Epithelial cell of esophagus (primary cell): ENCODE measurements at places on chromosomes 12 and 14.

DNA sequence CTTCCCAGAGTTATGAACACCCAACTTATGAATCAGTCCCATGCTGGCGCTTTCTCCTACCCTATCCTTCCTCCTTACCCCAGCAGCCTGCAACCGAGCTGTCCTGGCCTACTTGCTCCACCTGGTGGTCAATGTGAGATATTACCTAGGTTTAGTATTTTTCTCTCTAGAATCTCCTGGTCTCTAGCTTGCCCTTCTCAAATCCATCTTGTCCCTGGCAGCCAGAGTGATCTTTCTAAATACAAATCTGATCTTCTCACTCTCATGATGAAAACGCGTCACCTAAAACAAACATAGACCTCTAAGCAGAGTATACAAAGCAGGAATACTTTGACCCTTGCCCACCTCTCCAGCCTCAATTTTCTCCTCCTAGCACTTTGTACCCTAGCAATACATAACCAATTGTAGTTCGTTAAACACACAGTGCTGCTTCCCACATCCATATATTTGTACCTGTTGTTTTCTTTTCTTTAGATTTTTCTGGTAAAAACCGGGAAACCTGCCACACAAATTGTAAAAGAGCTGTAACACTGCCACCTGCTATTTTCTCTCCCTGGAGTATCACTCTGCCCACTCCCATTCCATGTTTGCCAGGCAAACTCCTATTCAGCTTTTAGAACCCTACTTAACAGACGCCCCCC, 20.0 kb upstream of the TCP11L2 start:
- peak; percentile 91 for DNase-seq

DNA sequence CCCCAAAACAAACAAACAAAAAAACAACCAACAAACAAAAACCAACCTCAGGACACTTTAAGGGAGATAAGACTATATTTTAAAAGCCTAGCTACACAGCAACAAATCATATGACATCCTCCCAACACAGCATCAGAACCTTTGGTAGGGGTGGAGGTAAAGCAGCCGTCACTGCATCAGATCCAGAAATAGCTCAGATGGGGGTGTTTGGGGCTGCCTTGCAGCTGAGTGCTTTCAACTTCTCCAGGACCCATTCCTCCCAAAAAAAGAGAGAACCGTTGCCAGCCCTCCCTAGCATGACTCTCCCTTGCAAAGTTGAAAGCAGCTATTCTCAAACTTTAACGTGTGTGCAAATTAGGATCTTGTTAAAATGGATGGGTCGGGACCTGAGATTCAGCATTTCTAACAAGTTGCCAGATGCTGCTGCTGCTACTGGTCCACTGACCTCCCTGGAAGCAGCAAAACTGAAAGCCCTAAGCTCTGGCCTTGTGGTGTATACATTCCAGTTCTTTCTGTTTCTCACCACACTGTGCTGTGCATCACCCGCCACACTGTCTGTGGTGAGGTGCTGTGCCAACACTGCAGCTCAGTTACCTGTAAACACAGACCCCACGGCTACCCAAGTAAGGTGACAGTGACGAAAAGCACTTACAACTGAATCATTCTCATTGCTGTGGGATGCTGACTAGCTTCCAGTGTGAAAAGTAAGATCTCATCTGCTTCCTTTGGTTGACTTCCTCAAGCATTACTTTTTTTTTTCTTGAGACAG, 54.0 kb downstream of the SLC38A1 start:
- no peak for DNase-seq

DNA sequence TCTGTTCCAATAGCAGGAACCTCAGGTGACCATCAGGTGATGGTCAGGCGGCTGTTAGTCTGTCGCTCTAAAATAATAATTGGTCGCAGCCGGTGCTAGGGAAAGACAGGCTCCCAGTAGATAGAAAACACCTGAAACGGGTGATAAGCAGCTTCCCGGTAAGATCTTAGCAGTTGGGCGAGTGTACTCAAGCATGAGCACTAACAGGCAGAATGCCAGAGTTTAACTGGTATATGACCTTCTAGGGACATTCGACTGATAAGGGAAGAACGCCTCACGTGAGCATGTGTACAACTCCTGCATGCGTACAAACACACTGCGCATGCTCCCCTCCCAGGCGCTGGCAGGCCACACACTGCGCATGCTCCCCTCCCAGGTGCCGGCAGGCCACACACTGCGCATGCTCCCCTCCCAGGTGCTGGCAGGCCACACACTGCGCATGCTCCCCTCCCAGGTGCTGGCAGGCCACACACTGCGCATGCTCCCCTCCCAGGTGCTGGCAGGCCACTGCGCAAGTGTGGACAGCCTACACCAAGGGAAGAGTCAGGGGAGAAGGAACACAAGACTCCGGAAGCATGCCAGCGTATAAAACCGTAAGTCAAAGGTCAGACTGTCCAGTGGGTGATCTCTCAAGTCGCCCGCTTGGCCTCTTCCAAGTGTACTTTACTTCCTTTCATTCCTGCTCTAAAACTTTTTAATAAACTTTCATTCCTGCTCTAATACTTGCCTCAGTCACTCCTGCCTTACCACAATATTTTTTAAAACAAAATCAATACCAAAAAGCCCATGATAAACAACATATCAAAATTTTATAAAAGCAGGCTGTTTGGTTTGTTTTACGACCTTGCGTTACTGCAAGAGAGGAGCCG, 24.5 kb downstream of the GPRC5D start:
- peak; percentile 83 for DNase-seq

GRCh38 chr12:38160318-38161122, 156.1 kb upstream of the ALG10B start:
- DNase-seq, result no peak

- DNase-seq, result no peak
Observed at GRCh38 chr12:5593086-5593485, 161.2 kb downstream of the NTF3 start.

- DNase-seq, result no peak
Observed at GRCh38 chr14:106844608-106845285, 1318.4 kb downstream of the TMEM121 start.

DNA sequence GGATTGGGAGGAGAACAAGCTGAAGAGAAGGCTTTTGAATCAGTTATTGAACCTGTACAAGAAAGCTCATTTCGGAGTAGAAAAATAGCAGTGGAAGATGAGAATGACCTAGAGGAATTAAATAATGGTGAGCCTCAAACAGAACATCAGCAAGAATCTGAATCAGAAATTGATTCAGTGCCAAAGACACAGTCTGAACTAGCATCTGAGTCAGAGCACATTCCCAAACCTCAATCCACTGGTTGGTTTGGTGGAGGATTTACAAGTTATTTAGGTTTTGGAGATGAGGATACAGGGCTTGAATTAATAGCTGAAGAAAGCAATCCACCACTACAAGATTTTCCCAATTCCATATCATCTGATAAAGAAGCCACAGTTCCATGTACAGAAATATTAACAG, 13.5 kb downstream of the MIA2 start:
- peak; percentile 91 for DNase-seq
